ENCODE measurements at places on chromosomes 2 and 18.

DNA sequence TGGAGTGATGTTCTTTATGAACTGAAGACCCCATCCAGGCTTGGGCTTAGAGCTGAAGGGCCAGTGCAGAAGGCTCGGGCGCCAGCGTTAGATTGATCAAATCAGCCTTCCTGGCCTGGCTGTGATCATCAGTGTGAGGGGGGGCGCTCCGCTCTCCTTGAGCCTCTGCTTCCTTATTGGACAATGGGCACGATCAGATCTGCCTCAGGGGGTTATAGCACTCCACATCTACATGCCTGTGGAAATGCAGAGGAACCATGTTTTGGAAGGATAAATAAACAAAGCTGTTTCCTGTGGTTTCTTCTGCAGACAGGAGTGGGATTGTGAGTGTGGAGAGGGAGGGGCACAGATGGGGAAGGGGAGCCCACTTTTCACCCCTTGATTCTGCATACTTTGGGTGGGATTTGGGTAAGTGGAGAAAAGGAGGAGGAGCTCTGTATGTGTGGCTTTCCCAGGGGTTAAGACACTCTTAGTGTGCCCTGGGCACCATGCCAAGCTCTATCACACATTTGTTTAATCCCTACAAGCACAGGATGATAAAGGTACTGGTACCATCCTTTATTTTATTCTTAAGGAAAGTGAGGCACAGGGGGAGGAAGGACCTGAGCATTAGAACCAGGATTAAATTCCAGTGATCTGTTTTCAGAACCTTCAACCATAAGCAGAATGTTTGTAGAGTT is 150.5 kb downstream of the EN1 start:
- DNase-seq = no peak

DNA sequence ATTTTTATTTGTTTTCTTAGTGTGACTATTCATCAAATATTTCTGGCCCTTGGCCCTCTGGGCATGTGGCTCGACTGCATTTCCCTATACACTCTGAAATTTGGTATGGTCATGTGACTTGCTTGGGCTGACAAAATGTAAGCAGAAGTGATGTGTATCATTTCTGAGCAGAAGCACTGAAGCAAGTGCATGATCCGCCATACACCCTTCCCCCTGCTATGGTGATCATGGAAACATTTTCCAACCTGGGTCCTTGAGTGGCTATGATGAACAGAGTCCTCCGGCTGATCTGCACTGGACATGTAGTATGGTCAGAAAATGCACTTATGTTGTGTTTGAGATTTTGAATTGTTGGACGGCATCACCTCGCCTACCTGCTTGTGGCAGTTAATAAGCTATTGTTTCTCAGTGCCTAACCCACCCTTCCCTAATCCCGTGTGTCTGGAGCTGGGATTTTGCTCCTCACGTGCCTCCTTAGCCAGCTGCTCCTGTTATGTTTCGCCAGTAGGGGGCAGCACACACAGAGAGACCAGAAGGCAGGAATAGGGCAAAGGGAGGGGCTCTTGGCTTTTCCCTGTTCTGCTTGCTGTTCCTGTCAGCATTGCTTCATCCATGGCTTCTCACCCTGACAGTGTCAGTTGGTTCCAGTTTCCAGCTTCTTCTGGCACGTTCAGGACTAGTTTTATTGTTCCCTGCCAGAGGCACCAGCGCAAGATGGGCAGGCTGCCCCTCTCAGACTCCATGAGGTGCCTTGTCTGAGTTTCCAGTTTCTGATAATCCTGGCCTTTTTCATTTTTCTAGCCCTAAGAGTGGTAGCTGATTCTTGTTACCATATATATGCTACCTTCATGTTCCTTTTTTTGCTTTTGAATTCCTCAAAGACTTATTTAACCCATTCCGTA is 207.4 kb downstream of the ARL6IP6 start:
- DNase-seq = peak; percentile 54

GRCh38 chr2:162277381-162277780 is 34.1 kb upstream of the FAP start:
- DNase-seq = no peak

DNA sequence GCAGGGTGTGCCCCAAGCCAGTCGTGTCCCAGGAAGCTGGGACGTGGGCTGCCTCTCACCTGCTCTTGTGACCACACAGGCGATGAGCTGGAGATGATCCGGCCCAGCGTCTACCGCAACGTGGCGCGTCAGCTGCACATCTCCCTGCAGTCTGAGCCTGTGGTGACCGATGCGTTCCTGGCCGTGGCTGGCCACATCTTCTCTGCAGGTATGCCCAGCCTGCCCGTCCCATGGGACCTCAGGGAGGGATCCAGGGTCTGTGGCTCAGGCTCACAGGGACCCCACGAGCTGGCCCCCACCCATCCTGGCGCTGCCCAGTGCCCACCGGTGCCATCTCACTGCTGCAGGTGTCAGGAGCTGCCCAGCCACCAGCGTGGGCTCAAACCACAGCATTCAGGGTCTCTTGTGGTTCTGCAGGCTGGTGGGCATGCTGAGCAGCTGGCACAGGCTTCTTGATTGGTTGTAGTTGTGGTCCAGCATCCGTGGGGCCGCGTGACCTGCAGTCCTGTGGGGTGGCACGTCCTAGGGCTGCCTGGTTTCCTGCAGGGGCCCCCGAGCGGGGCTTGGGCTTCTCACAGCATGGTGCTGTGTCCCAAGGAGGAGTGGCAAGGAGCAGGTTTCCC is 3.8 kb downstream of the BOK start:
- DNase-seq = no peak

DNA sequence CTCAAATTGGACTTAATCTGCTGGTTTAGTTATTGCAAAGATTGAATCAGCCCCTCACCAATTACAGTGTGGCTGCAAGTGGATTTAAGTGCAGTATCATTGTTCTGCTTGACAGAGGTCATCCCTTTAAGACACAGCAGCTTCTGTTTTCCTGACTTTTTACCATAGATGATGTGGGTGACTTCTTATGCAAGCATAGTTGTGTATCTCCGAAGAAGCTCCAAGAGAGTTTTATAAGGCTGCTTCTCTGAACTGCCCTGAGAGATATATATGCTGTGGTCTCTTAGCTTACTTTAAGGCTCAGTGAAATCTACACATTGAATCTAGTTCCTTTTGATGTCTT is 3.5 kb downstream of the TRIB2 start:
- no peak for DNase-seq

GRCh38 chr18:5513947-5514346 is 29.9 kb downstream of the EPB41L3 start:
- no peak for DNase-seq

DNA sequence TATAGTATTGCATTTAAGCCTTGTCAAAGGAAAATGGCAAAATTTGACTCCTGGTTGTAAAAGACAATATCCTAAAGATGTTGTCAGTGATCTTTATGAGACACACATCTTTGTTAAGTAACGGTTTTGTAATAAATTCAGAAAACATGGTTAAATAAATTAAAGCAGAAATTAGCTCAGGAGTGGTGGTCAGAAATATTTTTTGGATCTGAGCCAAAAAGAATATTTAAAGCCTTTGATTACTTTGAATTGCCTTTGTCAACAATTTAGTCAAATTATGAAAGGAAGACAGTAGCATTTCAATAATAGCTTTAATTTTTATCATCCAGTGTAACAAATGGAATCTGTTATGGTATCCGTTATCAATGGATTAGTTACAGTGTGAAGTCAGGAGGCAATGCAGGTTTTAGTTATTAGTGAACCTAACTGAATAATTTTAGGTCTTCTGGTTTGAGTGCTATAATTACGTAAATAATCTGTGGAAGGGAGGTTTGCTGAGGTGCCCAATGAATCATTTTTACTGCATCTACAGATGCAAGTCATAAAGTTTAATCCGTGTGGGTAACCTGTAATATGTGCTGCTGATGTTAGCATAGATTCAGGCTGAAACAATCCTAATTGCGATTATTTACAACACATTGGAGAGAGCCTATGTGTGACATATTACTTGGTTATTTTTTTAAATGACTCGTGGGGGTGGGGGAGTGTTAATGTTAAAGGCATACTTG is 42.7 kb downstream of the SMAD4 start:
- DNase-seq = no peak

- DNase-seq = no peak
These were observed 217.7 kb downstream of the EIPR1 start for GRCh38 chr2:3159782-3160545.

- DNase-seq = no peak
These were observed 130.5 kb downstream of the DSEL start for GRCh38 chr18:67386032-67386431.

DNA sequence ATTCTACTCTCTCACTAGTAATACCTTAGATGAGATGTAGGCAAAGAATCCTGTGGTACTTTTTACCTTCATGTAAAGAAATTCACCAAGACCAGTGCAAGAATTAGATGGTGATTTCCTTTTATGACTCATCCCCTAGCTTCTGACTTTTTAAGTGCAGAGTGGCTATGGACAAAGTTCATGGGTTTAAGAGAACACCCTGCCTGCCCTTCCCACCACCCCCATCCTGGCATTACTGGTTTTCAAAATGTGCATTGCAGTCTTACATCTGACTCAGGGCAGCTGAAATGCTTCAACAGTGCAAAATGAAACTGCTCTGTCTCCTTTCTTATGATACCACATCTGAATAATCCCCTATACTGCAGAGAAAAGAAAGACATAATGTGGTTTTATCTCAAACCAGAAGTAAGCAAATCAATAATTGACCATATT is 22.6 kb downstream of the MAIP1 start:
- no peak for DNase-seq

DNA sequence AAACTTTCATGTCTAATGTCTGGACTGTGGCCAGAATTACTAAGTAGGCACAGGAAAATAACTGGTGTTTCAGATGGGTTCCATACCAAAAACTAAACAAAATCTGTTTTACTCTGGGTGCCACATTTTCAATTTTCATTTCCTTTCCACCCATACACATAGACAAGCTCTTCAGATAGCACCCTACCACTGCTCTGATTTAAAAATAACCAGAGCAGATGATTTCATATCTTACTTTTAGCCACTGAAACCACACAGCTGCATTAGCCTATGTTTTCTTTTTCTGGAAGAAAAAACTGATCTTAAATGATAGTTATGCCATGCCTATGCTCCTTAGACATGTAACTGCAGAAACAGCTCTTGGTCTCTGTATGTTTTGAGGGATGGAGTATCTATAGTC is 647.6 kb downstream of the CPS1 start:
- no peak for DNase-seq

DNA sequence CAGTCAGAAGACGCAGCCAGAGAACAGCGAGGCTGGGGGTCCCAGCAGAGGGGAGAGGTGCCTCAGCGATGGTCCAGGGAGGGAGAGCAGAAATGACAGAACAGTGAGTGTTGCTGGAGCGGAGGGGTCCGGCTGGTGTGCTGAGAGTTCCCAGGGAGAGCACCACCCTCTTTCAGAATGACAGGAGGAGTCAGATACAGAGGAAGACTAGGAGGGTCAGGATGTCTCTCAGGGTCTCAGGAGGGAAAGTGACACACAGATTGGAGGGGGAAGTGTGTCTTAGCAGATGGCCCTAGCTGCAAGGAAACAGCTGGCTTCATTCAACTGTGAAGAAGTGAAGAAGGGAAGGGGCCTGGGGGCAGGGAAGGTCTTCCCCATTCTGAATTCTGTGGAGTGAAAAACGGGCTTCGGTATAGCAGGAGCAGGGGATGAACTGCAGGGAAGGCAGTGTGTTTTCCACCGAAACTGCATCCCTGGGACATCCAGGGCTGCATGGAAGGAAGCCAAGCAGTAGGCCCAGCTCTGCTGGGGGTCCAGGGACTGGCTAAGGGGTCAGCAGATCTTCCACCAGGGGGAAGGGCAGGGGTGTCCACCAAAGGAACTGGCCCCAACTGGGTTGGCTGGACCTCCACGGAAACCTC is 90.0 kb upstream of the OTOS start:
- DNase-seq = peak; percentile 5

DNA sequence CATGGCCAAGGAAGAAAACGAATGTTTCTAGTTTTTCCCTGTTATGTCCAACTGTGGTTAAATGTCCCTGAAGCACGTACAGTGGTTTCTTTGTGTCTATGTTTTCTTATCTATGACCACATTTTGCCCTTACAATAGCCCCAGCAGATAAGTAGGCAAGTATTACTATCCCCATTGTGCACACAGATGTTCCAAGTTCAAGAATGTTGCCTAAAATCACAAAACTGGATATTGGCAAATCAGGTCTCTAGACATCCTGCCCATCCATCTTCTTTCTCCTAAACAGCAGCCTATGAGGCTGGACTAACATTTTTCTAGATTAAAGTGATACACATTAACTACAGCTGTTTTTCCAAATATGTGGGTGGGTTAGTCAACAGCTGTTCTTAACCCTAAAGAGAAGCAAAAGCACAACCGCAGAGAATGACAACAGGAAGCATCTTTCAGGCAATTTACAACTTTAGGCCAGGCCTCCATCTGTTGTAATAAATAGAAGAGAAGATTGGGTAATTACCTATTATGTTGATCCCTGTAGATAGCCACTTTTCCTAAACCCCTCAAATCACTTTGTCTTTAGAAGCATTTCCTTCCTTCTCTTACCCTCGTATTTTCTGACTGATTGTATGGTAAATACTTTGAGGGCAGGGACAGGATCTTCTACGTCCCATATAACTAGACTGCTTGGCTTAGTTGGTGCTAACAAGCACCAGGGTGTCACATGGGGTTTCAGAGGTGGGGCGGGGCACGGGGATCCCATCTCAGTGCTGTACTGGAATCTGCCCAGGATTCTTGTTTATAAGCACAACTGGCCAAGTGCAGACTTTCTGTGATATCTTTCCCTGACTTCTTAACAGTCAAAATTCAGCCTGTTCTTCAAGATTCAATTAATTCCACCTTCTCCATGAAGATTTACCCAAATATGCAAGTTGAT is 132.1 kb upstream of the SETBP1 start:
- DNase-seq = no peak

DNA sequence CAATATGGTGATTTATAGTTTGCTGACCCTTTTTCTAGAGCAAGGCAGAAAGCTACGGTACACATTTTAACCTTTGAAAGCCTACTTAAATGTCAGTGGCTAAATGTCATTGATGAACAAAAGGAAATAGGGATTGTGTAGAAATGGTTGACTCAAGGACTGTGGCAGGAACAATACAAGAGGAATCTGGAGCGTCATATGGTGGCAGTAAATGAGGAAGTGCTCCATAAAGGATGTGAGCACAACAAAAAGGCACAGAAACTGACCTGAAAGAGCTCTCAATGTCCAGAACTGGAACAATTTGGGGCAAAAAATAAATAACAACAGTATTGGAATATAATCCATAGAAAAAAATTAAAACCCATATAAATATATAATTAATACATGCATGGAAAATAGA is 443.9 kb upstream of the VRK2 start:
- DNase-seq = no peak

DNA sequence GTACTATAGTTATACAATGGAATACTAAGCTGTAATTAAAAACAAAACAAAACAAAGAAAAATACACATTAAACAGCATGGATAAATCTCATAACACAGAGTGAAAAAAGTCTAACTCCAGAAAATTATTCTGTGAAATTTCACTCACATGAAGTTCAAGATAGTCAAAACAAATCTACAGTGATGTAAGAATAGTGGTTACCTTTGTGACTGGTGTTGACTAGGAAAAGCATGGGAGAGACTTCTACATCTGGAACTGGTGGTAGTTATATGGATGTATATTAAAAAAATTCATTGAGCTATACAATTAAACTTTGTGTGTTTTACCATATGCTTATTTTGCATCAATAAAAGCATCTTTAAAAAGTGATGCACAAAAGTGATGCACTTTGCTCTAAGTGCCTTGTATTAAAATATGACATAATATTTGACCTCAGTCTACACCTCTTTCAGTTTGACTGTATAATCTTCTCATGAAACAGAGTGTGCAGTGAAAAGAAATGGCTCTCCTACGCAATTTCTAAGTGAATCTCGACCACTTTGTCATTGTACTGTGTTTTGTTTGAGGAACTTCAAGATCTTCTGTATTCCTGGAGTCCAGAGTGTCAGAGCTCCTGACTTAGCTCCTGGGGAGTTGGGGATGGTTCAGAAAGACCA is 28.0 kb downstream of the STAT4 start:
- DNase-seq = no peak
